ENCODE measurements at places on chromosomes 1 and 21.

GRCh38 chr1:85934516-85934915, 222.1 kb downstream of the COL24A1 start:
- no peak for DNase-seq

DNA sequence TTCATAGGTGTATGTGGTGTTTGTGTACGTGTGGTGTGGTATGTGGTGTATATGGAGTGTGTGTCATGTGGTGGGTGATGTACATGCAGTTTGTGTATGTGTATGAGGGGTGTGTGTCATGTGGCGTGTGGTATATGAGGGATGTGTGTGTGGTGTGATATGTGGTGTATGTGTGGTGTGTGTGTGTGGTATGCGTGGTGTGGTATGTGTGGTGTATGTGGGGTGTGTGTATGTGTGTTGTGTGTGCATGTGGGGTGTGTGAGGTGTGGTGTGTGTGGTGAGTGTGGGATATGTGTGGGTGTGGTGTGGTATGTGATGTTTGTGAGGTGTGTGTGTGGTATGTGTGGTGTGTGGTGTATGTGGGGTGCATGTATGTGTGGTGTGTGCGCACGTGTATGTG, 272.4 kb downstream of the PCP4 start:
- no peak for DNase-seq

- no peak for DNase-seq
These were observed 68.0 kb upstream of the ACOT11 start for GRCh38 chr1:54479841-54480524.

DNA sequence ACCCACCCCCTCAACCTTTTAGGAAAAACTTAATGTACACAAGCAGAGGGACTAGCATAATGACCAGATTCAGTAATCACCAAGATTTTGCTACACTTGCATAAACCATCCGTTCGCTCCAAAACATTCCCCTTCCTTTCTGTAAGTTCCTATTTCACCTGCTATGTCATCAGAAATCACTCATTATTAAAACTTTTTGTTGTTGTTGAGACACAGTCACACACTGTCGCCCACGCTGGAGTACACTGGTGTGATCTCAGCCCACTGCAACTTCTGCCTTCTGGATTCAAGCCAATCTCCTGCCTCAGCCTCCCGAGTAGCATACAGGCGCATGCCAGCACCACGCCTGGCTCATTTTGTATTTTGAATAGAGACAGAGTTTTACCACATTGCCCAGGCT, 3.4 kb downstream of the MRPL20 start:
- no peak for DNase-seq

GRCh38 chr1:207429963-207430362, 24.2 kb upstream of the CR2 start:
- DNase-seq: no peak

DNA sequence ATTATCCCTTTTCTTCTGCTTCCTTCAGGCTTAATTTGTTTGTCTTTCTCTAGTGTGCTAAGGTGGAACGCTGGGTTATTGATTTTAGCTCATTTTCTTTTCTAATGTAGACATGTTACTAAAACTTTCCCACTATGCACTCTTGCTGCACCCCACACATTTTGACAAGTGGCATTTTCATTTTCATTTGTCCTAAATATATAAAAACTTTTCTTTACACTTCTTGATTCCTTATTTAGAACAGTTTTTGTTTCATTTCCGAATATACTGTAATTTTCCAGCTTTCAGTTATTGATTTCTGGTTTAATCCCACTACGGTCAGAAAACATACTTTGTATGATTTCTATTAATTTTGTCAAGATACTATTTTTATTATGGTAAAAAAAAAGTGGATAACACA, 25.3 kb downstream of the SH3BP5L start:
- DNase-seq: no peak

DNA sequence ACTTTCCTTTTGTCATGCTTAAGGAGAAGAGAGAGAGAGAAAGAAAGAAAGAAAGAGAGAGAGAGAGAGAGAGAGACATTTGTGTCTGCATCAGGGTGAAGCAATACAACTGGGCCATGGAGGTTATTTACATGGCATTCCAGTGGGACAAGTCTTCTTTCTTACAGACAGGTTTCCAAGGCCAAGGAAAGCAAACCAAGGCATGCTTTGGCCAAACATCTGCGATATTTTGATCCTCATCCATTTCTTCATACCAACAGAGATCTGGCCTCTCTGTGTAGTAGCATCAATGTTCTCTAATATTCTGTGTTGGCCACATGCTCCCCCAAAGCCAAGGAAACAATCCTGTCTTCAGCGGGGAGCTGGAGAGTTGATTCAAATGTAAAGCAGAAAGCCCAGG, 292.1 kb downstream of the SETD4 start:
- no peak for DNase-seq

DNA sequence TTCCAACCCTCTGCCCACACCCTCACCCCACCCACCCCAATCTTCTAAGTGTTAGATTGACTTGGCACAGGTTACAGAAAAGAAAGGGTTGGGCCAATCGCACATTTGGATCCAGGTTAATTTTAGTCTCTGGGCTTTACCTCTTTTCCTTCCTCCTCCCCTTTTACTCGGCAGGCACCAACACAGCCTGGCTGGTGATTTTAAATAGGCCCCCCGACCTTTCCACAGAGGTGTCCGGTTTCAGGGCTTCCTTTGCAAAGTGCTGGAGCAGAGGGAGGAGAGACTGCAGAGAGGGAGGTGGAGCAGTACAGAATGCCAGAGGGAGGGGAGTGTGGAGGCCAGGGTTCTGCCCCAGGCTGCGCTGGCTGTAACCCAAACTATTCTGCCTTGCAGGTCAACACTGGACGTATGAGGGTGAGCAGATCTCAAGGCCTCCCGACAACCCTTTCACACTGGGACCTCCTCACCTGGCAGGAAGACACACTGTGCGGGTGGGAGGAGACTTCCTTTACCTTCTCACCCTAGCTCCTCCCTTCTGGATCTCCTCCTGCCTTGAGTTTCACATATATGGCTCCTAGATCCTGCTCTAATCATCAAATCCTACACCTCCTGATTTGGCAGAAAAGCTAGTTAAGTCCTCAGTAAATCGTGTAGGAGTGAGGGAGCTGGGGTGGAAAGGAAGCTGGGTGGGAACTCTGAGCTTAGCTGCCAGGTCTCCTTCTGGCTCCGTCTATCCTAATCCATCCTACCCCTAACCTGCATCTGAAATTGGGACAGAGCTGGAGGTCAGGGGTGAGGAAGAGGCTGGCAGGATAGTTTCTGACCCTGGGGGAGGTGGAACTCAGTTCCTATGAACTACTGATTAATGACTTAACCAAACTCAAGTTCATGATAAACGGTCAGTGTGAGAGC, 2.4 kb downstream of the CA14 start:
- no peak for DNase-seq

GRCh38 chr1:213008564-213008963, 7.1 kb downstream of the ANGEL2 start:
- no peak for DNase-seq

- peak; percentile 47 for DNase-seq
These were observed 438 bp downstream of the MRPS6 start for GRCh38 chr21:34073749-34074282.

DNA sequence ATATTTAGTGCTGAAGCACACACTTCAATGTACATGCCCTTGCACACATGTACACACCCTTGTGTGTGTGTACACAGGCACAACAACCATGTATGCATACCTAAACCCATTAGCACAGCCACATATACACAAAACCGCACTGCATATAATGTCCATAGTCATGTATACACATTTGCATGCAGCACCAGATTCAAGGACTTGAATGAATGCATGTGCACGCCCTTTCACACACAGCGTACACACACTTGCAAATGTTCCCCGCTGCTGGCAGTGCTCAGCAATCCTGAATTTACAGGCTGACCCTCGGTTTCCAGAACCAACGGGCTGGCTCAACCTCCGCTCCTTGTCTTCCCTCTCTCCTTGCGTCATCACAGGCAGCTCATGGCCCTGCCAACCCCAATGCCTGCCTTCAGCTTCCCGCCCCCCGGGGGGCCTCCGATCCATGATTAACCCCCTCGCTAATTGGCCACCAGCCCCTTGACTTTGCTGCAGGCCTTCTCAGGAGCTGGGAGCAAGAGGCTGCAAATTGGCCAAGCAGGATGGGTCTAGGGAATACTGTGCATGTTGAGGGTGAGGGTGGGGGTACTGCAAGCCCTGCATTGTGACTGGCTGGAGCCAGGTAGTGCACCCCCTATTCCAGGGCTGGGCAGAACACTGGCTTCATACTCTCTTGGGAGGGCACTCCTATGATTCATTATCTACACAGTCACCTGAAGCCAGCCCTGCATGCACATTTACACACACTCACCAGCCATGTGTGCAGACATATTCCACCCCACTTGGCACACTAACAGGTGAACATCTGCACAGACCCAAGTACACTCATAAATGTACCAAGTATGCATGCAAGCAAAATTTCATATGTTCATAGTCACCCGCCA, 7.9 kb downstream of the GPR3 start:
- no peak for DNase-seq

DNA sequence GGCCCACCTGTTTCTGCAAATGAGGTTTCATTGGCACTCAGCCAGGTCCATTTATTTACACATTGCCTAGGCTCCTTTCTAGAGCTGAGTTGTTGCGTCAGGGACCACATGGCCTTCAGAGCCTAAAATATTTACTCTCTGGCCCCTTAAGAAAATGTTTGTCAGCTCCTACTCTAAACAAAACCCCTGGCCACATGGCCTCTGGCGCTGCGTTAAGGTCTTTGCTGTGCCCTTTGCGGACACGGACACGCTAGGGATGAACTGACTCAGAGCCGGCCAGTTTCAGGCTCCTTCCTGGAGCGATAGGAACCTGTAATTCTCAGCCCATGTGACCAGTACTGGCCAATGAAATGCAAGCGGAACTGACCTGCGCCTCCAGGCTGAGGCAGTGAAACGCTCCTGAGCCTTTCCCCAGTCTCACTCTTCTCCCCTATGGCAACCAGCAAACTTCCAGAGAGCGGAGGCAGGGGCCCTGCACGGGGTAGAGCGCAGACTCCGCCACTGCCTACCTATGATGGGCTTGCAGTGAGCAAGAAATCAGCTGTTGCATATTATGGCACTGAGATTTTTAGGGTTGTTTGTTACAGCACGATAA, 160.3 kb downstream of the ETS2 start:
- DNase-seq: no peak

DNA sequence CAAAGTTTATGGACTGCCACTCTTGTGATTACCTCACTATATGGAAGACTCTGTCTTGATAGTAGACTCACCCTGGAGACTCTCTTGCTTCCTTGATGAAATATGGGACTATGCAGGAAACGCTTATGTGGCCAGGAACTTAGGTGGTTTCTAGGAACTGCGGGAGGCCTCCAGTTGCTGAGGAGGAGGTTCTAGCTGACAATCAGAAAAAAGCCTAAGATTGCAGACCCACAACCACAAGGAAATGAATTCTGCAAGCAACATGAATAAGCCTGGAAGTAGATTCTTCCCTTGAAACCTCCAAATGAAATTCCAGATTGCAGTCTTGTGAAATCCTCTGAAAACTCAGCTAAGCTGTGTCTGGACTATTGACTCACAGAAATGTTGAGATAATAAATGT, 88.9 kb upstream of the COL11A1 start:
- no peak for DNase-seq

DNA sequence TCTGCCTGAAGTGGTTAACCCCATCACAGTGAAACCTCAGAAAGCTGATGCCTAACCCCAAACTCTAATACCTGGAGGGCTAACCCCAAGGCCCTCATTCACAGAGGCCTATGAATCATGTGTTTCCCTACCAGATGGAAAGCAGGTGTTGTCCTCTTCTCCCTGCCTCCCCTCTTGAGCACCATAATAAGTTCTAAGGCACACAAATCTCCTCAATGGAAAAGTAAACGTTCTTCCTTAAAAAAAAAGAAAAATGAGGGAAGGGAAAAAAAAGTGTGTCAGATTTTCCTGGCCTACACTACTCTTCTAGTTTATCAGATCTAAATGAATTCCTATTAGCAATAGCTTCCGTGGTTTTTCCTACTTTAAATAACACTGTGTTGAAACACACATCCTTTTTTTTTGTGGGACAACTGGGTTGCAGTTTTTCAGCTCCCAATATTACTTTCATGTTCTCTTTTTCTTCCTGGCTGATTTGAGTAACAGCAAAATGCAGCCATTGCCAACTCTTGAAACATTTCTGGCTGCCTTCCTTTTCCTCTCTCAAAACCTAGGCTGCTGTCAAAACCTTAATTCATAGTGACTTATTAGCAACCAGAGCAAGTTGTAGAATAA, 43.2 kb downstream of the SLC44A3 start:
- DNase-seq: no peak

GRCh38 chr1:170063109-170063826, 11.2 kb downstream of the KIFAP3 start:
- DNase-seq: no peak

DNA sequence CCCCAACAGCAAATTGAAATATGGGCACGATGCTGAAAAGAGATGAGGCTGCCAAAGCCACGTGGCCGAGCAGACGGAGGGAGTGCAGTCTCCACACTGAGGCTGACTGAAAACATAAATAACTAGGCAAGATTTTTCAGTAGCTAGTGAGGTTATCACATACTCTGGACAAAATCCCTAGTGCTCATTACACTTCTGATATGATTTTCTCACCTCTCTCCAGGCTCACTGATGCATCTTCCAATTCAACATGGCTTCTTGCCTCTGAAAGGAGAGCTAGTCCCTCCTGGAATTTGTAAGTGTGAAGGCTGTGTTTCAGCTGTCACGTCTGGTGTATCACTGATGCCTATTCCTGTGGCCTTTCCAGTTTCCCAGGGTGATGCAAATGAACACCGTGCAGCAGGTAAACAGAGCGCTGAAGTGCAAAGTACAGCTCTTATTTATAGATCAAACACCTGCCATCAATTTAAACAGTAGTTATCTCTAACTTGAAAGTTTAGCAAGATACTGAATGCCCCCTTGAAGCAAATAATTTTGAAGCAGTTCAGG, 656.1 kb downstream of the KIF26B start:
- DNase-seq: no peak

GRCh38 chr1:218659911-218660677, 315.0 kb downstream of the TGFB2 start:
- no peak for DNase-seq

DNA sequence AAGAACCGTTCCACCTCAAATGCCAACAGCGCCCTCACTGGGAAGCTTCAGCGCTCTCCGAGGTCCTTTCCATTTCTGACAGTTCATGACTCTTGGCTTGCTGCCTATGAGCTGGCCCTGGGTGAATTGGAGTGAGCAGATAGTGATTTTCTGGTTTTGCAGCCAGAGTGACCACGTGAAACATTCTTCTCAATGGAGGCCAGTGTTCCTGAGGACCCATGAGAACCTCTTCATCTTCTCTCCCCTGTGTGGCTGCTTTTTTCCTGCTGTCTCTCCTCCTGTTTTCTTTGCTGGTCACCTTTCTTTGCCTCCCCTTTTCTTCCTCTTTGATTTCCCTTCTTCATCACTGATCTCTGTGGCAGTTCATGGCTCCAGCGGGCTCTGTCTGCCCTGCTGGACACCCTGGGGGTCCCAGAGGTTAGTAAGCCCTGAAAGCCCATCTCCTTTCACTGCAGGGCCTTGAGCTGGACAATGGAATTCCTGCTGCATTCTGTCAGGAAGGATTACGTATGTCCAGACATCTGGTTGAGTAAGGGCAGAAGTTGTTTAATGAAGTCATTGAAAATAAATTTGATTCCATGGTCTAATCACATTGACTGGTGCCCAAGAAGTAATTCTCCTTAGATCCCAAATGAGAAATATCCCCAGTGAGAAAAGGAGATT, 29.9 kb downstream of the VASH2 start:
- peak; percentile 10 for DNase-seq

GRCh38 chr1:94746635-94747525, 73.3 kb upstream of the SLC44A3 start:
- DNase-seq: no peak

- no peak for DNase-seq
These were observed 335.1 kb downstream of the LTN1 start for GRCh38 chr21:28657566-28657965.

GRCh38 chr1:237887542-237887941, 3.2 kb downstream of the ZP4 start:
- DNase-seq: no peak
